NCI-H524 (cell line): ENCODE measurements at places on chromosomes 2 and 18.
A peak's percentile ranks its signal among the peaks of the same experiment; 100 is the strongest.

- DNase-seq: no peak
These were observed 329.7 kb upstream of the NRP2 start for GRCh38 chr2:205352593-205352992.

DNA sequence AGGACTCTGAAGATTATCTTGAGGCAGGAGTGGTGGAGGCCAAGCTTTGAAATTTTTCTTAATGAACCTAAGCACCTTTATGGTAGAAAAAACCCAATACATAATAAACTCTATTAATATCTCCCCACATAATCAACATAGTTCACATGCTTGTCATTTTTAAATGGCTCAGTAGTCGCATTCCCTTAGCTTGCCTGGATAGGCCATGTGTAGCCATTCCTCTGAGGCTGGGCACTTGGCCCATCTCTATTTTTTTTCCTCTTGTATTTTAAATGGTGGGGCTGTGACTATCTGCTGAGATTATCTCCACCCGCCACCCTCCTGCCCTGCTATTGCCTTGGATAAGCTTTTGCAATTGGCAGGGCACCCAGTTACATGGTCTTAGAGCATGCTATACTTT is 143.1 kb downstream of the FHOD3 start:
- DNase-seq: no peak

- DNase-seq: peak; percentile 82
These were observed 45.0 kb downstream of the METTL4 start for GRCh38 chr18:2526329-2526728.

- DNase-seq: no peak
These were observed 2.5 kb downstream of the ADI1 start for GRCh38 chr2:3516831-3517230.

DNA sequence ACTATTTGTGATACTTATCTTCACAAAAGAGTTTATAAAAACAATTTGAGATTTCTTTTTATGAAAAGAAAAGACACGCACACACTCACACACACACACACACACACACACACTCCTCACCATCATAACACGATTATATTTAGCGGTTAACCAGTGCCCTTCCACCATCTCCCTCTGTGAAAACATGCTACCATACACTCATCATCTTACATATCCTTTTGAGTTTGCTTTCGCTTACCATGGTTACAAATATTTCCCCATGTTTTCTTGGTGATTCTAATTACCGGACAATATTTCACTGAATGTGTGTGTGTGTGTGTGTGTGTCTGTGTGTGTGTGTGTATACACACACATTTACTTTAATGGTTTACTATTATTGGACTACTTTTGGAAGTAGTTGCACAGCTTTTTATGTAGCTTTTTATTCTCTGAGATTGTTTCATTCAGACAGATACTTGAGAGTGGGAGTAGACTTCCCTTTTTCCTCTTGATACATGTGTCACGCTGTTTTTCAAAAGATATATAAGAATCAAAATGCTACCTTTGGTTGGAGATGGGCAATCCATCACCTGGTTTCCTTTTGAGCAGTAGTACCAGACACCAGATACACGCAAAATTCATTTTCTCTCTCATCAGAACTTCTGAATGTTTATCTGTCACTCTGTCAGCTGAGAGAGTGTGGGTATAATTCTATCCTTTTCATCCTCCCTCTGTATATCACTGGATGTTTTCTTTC is 138.1 kb downstream of the SETBP1 start:
- DNase-seq: no peak

GRCh38 chr2:159518321-159519005 is 97.9 kb downstream of the BAZ2B start:
- no peak for DNase-seq

DNA sequence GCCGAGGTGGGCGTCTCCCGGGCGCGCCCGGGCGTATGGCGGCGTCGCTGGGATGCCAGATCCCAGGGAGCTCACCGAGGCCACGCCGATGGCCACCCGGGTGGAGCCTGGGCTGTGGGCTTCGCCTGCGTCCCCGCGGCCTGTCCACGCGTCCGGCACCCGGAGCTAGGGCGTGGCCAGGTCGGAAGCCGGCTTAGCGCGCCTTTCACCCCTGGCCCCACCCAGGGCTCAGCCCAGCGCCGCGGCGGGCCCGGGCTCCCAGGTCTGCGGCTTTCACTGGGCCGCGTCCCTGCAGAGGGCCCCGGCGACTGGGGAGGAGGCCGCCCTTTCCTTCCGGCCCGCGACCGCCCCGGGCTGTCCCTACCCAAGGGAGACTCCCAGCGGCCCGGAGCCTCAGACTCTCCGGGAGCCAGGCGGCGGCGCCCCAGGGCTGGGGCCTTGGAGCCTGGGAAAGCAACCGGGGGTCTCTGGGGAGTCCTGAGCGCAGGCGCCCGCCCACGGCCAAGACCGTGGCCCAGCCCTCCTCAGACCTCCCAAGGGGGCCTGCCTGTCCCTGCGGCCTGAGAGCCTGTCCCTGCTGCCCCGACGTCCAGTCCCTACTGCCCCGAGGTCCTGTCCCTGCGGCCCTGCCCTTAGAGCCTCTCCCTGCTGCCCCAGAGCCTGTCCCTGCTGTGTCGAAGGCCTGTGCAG is 36.3 kb upstream of the ITM2C start:
- DNase-seq: no peak

- no peak for DNase-seq
These were observed 116.0 kb downstream of the CDC42EP3 start for GRCh38 chr2:37555457-37555856.

- DNase-seq: no peak
These were observed 197.5 kb upstream of the ARL4C start for GRCh38 chr2:234694244-234695013.

GRCh38 chr2:170361090-170361936 is 183.4 kb downstream of the MYO3B start:
- DNase-seq: peak; percentile 52

GRCh38 chr2:170929686-170930050 is 615 bp downstream of the GORASP2 start:
- no peak for DNase-seq

GRCh38 chr2:191105082-191105481 is 45.7 kb downstream of the STAT4 start:
- DNase-seq: no peak

DNA sequence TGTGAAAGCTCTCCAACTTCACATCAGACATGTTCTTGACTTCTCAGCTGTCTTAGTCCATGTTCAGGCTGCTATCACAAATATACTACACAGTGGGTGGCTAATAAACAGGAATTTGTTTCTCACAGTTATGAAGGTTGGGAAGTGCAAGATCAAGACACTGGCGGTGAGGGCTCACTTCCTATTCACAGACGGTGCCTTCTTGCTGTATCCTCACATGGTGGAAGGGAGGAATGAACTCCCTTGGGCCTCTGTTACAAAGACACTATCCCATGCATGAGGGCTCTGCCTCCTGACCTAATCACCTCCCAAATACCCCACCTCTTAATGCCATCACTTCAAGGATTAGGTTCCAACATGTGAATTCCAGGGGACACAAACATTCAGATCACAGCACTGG is 9.7 kb downstream of the UXS1 start:
- no peak for DNase-seq

GRCh38 chr18:58887613-58887963 is 22.9 kb downstream of the ZNF532 start:
- DNase-seq: no peak

DNA sequence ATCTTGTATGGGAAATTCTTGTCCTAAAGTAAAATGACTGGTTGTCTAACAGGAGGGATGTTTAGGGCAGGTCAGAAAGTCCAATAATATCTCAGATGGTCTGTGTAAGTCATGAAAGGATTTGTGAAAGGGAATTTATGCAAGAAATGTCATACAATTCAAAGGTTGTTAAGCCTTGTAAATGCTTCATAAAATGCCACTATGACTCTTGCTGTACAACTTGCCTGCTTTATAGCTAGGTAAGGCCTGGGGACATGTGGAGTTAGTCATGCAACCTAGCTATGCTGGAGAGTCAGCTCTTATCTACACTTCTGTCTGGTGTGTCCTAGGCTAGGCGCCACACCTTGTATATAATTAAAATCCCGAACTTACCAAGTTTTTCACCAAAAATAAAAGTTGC is 36.9 kb upstream of the VWA3B start:
- no peak for DNase-seq

GRCh38 chr2:69817729-69818501 is 11.5 kb upstream of the GMCL1 start:
- no peak for DNase-seq

DNA sequence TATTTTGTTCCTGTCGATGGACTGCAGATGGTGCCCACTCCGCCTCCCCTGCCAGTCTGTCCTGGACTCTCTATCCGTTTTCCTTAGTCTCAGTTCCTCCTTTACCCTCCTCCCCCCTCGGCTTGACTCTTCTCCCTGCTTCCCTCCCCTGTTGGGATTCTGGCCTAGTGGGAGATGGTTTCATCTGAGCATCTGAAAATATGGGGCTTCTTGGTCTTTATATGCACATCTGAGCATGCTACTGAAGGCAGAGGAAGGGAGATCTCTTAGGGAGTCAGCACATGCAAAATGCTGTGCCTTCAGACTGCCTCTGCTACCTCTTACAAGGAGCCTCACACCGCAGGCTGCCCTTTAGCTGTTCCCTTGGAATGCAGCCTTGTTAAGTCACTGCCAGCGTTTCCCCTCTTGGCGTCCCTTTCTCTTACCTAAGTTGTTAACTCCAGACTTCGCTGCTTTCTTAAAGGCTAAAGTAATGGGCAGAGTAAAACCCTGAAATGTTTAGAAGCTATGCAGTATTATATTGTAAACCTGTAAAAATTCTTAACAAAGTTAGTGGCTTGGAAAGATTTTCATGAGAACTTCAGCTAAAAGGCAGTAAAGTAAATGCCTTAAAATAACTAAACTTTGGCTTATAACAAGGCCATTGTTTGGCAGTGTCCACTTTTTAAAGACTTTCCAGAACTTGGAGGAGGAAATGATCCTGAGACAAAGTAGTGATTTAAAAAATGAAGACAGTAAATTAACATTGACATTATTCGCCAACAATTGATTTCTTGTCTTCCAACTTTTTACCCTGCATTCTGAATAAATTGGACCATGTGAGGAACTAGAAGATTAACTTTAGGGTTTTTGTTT is 49.8 kb downstream of the LDLRAD4 start:
- no peak for DNase-seq

- DNase-seq: no peak
These were observed 140.7 kb downstream of the RNF144A start for GRCh38 chr2:7057865-7058400.

DNA sequence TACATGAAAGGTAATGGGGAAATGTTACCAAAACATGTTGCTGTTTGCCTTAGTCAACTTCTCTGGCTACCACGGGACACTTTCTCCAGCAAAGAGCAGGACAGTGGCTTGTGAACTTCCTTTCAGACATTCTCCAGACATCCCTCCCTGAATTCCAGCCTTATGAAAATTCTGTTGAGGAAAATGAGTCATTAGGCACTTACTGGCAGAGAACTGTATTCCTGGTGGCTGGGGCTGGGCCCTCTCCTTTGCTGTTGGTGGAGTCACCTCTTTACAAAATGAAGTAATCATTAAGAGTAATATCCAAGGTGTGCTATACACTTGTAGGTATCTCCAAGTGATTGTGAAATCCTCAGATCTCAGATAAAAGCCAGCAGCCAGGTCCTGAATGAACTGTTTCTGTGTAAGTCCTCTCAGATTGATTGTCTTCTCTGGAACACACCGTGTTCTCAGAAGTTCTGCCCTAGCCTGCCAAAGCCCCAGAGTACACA is 1.3 kb upstream of the FAP start:
- no peak for DNase-seq

- no peak for DNase-seq
These were observed 143.6 kb downstream of the SPP2 start for GRCh38 chr2:234193977-234194563.
